ENCODE measurements at places on chromosomes 2 and 18. TPM values are rescaled to one million over a fixed set of nuclear protein-coding genes. Genes with fewer than 3 reads are reported as not detected.

DNA sequence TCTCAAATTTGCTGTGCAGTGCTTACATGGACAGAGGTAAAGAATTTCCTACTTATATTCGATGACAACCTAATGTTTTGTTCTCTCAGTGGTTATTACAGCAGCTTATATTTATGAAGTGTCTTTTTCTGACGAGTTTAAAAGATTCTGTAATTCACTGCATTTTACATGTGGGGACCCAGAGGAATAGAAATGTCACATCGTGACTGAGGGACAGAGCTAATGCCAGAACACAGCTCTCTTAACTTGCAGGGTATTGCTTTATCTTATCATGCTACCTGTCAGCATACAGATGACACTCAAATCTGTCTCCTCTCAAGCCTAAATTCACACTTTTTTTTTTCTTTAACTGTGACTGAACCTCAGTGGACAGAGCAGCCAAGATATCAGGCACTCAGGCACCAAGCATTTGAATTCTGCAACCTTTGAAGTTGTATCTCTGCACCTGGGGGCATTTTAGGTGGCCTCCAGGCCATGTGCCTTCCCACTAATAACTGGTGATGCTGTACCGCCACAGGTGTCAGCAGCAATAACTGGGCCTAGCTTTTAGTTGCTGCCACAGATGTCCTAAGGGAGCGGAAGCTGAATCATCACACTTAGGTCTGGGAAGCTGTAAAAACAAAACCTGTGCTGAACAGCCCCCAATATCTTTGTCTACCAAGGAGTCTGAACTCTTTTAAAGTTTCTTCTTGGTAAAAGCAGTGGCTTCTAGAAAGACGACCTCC lies 315.8 kb upstream of the NRP2 start:
- no peak for DNase-seq

DNA sequence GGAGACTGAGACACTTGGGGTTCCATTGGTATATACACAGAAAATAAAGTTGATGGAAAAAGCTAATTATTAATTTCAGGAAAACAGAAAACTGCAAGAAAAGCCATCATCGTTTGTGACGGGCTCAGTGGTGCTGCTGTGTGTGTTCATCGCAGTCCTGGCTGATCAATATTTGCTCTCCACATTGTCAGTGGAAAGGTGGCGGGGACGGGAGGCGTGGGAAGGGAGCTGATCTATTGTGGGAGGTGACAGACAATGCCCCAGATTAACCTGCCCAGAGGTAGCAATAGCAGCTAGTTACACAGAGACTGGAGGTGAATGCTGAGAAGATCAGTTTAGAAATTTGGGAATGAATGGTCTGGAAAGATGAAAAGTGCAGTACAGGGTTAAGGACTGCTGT lies 50.0 kb upstream of the CTDP1 start:
- DNase-seq: no peak

The ZSCAN30 gene
- 9.9 TPM for total RNA-seq

The MCM6 gene
- 1.0 TPM for total RNA-seq

GRCh38 chr2:130787841-130788240 lies 32.5 kb downstream of the AMER3 start:
- DNase-seq: no peak
